ENCODE measurements at places on chromosomes 13 and 19.

DNA sequence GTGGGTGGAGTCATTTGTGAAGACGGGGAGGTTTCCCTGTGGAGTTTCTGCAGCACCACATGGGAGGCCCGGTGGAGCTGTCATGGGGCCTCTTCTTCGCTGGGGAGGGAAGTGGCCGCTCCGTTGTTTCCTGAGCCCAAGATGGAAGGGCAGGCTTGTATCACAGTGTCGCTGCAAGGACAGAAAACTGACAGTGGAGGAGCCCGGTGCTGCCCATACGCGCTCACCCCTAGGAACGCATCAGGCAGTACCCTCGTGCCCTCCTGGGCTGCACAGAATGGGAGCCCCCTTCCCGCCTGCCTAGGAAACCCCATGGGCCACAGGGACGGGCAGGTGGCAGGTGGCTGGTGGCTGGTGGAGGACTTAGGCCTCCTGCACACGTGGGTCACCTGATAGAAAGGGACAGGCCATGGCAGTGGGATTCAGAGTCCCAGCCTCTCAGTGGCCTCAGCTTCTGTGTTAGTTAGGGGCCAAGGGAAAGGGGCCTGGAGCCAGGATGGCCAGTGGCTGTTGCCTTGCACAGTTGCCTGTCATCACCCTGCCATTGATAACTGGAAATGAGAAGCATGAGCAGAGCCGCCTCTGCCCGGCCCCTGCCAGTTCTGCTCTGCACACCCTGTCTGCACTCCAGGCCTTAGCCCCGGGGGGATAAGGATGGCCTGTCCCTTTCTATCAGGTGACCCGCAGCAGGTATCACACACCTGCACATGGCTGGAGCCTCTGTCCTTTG is 7.6 kb downstream of the COL4A2 start:
- no peak for DNase-seq

DNA sequence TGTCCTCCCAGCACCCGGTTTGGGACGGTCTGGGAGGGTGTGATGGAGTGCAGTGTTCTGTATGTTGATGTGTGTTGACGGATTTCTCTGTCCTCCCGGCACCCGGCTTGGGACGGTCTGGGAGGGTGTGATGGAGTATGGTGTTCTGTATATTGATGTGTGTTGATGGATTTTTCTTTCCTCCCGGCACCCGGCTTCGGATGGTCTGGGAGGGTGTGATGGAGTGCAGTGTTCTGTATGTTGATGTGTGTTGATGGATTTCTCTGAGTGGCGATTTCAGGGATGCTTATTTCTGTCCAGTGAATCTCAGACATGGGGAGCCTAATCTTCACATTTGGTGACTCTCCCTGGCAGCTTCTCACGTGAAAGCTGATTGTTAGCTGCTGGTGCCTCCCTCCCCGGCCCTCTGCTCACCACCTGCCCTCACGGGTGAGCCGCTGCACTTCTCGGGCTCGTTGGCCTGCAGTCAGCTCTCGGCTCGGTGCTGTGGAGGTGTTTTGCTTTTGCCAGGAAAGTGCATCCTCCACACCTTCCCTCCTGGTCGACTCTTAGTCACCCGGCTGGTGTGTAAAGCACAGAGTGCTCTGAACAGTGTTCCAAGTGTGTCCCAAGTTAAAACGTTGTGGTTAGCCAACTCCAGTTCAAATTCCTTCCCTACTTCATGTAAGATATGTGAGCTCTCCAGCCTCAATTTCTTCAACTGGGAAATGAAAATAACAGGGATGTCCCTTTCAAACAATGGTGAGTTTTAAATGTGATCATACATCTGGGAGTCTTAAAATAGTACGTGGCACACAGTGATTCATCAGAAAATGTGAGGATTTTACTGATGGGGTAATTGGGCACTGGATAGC is 54.6 kb downstream of the ATP11A start:
- peak; percentile 53 for DNase-seq

DNA sequence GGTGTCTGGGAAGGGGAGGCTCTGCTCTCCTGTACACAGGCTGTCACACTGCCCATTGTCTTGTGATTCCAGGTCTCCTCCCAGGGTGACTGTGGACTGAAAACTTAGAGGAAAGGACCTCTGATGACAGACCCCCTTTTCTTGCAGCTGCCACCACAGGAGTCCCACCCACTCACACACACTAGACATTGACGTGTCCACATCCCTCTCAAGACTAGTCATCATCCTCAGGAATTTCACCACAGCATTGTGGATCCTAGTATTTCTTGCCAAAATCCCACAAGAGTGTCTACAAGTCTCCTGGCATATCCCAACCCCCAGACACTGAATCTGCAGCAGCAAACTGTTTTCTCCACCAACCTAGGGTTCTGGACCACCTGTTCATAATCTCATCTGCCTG is 5.3 kb downstream of the ZNF85 start:
- DNase-seq = no peak

DNA sequence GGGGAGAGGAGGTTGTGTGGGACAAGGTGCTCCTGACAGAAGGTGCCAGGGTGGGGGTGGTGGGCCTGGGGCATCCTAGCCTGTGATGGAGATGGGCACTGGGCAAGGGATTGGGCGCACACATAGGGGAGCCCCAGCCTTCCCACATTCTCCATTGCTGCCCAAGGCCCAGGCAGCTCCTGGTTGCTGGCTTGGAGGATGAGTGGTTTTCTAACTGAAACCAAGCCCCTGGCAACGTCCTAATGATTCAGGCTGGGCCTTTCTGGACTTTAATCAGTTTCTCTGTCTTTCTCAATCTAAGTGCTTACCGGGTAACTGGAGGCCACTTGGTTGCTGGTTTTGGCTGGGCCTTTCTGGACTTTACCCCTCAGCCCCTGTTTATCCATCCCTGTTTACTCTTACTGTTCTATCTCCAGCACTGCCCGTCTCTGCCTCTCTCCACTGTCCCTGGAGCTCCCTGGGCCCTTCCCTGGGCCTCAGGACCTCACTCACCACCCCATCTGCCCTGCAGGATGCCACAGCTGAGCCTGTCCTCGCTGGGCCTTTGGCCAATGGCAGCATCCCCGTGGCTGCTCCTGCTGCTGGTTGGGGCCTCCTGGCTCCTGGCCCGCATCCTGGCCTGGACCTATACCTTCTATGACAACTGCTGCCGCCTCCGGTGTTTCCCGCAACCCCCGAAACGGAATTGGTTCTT is 354 bp downstream of the CYP4F3 start:
- DNase-seq = no peak

- no peak for DNase-seq
These were observed 14.4 kb upstream of the GTF2F2 start for GRCh38 chr13:45105895-45106294.

DNA sequence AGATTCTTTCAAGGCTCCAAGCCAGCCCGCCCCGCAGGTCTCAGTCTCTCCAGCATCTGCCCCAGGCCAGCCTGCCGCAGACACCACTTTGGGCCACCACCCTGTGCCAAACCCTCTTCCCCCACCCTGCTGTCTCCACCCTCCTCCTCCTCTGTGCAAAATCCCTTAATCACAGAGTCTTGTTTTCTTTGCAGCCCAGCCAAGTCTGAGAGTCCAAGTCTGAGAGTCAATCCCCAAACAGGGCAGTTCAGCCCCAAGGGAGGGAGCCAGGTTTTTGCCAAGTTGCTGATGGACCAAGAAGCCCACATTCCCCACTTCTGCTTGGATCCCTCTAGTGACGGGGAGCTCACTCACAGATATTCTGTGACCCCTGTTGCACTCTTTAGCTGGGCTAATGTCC is 3.1 kb downstream of the ADAMTS10 start:
- no peak for DNase-seq

GRCh38 chr13:72648513-72649065 is 78.8 kb downstream of the MZT1 start:
- no peak for DNase-seq

DNA sequence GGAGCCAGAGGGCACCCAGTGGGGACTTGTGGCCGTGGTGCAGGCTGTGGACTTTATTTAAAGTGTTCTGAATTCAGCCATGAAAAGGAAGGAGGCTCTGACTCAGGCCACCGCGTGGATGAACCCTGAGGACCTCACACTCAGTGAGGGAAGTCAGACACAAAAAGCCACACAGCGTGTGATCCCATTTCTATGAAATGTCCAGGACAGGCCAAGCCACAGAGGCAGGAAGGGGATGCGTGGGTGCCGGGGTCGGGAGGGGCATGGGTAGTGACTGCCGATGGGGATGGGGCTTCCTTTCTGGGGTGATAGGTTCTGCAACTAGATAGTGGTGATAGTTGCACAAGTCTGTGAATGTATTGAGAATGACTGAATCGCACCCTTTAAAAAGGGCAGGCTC is 8.7 kb upstream of the ZBTB7A start:
- no peak for DNase-seq

GRCh38 chr13:99962242-99962641 is 9.3 kb downstream of the ZIC5 start:
- no peak for DNase-seq

DNA sequence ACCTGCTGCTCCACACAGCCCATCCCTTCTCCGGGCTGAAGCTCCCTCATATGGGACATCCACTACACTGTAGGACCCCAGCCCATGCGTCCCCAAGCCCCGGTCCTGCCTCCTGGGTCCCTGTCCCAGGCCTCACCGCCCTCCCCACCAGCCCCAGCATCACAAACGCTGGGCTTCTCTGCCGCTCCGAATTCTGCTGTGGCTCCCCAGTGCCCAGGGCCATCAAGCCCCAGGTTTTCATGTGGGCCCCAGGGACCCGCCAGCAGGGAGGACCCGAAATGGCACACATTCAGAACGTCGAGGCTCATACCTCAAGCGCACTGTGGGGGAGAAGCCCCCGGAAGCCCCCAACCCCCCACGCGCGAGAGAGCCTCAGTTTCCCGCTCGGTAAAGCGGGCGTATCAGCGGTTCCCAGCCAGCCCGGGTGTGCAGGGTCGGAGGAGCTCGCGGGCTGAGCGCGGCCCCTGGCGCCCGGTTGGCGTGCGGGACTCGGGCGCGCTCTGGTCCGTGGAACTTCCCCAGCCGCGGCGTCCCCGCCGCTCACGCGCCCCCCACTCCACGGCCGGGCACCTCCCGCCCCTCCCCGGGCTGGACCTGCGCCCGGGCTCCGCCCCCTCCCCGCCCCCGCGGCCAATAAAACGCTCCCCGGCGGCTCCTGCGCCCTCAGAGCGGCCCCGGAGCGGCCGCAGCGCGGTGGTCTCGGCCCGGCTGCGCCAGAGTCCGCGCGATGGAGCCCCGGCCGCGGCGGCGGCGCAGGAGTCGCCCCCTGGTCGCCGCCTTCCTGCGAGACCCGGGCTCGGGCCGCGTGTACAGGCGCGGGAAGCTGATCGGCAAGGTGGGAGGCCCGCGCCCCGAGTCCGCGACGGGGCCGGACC is at the start of gene PLK5:
Gene PLK5 (plus strand): TSS at position 666 of the 875 bp plus-strand sequence. CDS start 2,920 bp downstream, outside the sequence.
- no peak for DNase-seq

Measured in NCI-H2081 (cell line).